ENCODE measurements at places on chromosomes 12 and 14. TPM values are rescaled to one million over a fixed set of nuclear protein-coding genes. Genes with fewer than 3 reads are reported as not detected.
A peak's percentile ranks its signal among the peaks of the same experiment; 100 is the strongest.

The MNAT1 gene
- 14.5 TPM for total RNA-seq

The RNF212B gene
- not detected for total RNA-seq

GRCh38 chr12:111758120-111758561, 8.6 kb upstream of the ALDH2 start:
- DNase-seq: no peak

GRCh38 chr12:9588749-9589148, 19.0 kb downstream of the KLRB1 start:
- DNase-seq: no peak

DNA sequence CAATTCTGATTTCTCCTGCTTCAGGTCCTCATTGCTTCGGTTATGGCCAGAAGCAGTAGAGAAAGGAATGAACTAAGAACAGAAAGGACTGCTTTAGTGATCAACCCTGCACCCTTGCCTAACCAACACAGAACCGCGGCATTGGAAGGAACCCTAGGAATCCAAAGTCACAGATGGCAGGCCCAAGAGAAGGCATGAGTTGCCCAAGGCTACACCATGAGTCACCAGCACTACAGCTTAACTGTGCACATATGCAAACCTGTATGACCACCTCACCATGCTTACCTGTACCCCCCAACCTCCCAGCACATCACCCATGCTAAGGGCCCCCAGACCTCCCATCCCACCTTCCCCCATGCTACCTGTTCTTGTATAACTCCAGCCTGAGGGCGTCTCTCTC, 25.9 kb upstream of the BLTP3B start:
- no peak for DNase-seq

DNA sequence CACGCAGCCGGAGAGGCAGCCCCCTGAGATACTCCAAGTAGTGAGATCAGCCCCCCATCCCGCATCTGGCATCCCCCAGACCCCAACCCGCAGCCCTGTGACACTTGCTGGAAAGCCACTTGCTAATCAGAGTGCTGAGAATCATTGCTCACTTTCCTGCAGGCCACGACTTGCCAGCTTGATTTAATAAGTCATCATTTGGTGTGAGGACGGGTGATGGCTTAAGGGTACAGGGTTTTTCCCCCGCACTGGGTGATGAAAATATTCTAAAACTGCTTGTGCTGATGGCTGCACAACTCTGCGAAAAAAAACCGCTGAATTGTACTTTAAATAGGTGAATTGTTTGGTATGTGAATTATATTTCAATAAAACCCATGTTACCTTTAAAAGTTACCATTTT, 171.2 kb downstream of the FOXN3 start:
- DNase-seq: peak; percentile 7

The TMX1 gene
- total RNA-seq: 11.1 TPM

- no peak for DNase-seq
Measured at GRCh38 chr12:69115951-69116350, 123.4 kb upstream of the CPSF6 start.

The GPRC5D gene
- total RNA-seq: not detected

- peak; percentile 89 for DNase-seq
Measured at GRCh38 chr14:74608959-74609611, 3.0 kb downstream of the LTBP2 start.

- no peak for DNase-seq
Measured at GRCh38 chr14:24443053-24443665, 583 bp upstream of the SDR39U1 start.

GRCh38 chr14:51168215-51168613, 71.8 kb upstream of the TMX1 start:
- DNase-seq: no peak

- DNase-seq: no peak
Measured at GRCh38 chr12:101919447-101919846, 42.1 kb downstream of the DRAM1 start.

The CHD8 gene
- total RNA-seq: 144 TPM

DNA sequence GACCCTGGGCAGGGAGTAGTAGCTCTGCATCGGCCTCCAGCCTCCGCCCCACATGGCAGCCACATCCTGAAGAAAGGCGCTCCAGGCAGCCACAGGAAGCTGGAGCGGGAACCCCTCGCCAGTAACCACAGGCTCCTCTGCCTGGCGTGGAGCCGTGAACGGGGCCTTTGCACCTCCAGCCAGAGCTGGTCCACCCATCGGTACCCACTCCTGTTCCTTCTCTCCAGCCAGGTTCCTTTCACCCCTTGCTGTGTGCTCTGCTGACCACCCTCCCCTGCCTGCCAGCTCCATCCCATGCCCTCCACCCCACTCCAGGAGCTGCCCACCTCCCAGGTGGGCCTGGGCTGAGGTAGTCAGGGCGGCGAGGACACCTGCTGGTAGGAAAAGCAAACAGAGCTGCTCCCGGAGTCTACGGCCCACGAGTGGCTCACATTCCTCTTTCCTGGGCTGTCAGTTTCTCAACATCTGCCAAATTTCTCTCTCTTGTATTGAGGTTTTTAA, 2.7 kb downstream of the TGFB3 start:
- DNase-seq: peak; percentile 47

DNA sequence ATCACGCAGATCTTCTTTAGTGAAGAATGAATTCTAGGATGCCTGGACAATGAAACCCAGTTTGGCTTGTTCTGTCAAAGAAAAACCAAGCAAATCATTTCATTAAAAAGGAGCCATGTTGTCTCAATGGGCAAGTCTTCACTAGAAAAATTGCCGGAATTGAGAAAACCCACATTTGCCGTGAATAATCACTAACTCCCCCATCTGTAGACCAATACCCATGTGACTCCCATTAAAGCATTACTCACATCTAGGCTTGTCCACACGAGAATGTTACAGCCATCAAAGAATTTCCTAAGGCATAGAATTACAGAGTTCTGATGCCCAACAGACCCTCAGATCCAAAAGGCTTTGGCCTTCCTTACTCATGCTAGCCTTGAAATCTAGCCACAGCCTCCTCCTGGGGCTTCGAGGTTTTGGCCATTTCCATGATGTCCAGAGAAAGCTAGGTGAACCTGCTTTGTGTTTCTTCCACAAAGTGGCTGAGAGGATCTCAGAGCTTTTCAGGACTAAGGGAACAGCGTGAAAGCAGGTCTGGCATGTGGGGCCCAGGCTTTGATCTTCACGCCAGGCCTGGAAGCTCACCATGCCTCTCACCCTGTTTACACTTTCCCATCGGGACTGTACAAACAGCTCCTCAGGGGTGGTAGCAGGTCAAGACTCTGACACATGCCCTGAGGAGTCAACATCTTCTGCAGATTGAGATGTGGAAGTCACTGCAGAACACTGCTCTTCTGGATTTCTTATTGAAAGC, 12.1 kb downstream of the SLC7A8 start:
- DNase-seq: no peak

The GPR132 gene
- total RNA-seq: 101 TPM

DNA sequence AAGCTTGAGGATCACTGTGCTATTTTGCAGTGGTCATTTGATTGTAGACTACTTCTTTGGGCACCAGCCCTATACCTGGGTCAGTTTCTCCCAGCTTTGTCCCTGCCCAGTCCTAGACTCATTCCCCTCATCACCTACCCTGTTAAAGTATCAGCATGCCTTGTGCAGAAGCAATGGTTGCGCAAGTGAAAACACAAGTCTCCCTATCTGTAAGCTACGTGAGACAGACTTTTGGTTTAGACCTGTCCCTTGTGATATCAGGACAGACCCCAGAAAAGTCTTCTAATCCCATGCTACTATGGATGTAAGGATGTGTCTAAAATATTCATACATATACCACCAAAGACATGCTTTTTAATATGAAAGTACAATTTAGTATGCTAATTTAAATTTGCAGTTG, 88.8 kb upstream of the ATP2B1 start:
- DNase-seq: no peak

The LGR5 gene
- not detected for total RNA-seq

GRCh38 chr12:94831081-94831751, 172.3 kb downstream of the NDUFA12 start:
- DNase-seq: no peak

DNA sequence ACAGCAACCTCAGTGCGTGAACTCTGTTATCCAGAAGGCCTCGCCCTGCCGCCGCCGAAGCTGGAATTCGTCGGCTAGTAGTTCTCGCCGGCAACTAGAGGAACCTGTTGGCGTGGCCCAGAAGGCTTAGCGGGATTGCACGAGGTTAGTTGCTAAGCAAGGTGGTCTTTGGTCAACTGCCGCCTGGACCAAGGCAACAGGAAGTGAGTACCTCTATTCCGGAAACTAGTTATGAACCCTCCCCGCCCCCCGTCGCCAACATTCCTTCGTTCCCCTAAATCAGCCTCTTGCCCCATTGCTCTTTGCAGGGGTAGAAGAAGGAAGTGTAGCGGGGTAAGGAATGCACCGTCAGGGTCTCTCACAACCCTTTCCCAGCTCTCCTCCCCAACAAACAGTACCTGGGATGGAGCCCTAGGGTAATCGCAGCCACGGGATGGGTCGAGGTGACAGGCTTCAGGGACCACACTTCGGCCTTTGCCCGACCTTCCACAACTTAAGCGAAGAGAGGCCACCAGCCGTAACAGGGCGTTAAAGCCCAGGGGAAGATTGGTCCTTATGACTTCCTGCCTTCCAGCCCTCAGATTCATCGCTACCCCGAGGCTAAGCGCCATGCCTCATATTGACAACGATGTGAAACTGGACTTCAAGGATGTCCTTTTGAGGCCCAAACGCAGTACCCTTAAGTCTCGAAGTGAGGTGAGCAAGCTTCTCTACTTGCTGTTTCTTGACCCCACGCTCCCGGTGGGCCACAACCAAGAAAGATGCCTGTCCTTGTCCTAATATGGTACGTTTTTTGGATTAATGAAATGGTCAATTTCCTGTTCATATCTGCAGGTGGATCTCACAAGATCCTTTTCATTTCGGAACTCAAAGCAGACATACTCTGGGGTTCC, at the start of gene GMPR2:
Gene GMPR2 (plus strand): TSS at position 285 of the 893 bp plus-strand sequence. CDS start 325 bp downstream, at position 610.
- DNase-seq: no peak

- peak; percentile 15 for DNase-seq
Measured at GRCh38 chr14:32078023-32078857, 1.1 kb downstream of the ARHGAP5 start.

DNA sequence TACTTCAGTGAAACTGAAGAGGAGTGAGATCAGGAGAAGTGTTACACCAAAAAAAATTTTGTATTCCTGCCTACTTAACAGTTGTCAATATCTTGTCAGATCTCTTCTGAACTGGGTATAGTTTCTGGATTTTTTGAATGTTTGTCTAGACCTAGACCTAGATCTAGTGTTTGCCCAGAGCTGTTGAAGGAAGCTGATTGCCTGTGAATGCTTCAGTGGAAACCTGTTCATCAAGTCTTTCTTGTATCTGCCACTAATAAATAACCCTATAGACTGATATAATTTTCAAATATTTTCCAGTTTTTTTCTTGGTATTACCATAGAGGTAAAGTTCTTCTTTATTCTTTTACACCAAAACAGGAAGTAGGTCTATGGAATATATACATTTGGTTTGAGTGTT, 781.5 kb upstream of the FBXO33 start:
- no peak for DNase-seq

DNA sequence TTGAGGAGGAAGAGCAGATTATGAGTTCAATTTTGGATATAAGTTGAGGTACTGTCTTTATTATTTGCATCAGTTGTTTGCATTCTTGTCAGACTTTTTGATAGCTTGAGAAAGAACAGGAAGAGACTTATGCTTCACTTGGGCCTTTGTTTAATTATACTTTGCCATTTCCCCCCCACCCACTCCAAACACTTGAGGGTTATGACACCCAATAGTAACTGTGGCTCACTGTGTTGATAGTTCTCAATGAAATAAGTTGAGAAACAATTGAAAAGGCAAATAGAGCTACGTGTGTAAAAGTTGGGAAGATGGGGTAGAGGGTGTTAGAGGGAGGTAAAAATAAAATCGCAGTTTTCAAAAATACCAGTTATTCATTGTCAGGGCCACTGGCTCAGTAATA, 17.7 kb downstream of the NAA30 start:
- DNase-seq: no peak

DNA sequence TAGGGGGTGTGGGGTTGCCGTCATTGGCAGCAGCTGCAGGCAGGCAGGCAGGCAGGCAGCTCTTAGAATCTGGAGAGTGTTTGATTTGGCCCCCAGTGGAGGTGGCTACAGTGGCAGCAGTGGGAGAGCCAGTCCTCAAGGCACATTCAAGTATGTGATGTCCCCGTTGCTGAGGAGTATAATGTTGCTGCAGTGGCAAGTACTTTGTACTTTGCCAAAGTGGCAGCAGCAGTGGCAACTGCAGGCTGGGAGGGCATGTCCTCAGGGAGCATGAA, 147.1 kb downstream of the PAPOLA start:
- DNase-seq: no peak

DNA sequence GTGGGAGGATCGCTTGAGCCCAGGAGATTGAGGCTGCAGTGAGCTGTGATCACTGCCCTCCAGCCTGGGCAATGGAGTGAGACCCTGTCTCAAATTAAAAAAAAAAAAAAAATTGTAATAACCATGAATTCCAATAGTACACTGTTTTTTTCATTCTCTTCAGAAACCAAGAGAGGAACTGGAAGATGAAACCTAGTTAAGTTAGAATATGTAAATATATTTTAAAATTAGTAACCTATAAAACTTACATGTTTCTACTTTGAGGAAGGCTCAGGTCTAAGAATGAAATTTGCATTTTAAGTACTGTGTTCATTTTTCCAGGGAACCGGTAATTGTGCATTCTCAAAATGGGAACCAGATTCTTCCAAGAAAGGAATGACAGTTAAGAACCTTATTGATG, 18.8 kb downstream of the KNTC1 start:
- DNase-seq: no peak

GRCh38 chr14:101571004-101571403, 9.7 kb downstream of the DIO3 start:
- no peak for DNase-seq

- DNase-seq: no peak
Measured at GRCh38 chr12:21882635-21883034, 58.6 kb downstream of the ABCC9 start.

The TGFB3 gene
- total RNA-seq: 6.9 TPM

The HECTD1 gene
- 152 TPM for total RNA-seq

Data from CD8-positive, alpha-beta T cell (primary cell).